ENCODE measurements at places on chromosomes 2 and 18. TPM values are rescaled to one million over a fixed set of nuclear protein-coding genes. Genes with fewer than 3 reads are reported as not detected.

- no peak overlapping the region for H3K4me3 ChIP-seq
- H3K27me3 ChIP-seq = no peaks in the 10 kb centered on the region
- peaks cover 5% of the 10 kb centered on the region for H3K4me1 ChIP-seq
Observed at GRCh38 chr2:55995211-55995610, 71.6 kb upstream of the EFEMP1 start.

- H3K27me3 ChIP-seq = no peaks in the 10 kb centered on the region
- H3K4me1 ChIP-seq = no peaks in the 10 kb centered on the region
- H3K36me3 ChIP-seq = no peaks in the 10 kb centered on the region
- no peak overlapping the region for H3K27ac ChIP-seq
- H3K4me3 ChIP-seq = no peak overlapping the region
Observed at GRCh38 chr2:172993931-172994717, 81.5 kb upstream of the MAP3K20 start.

GRCh38 chr2:190221429-190221828, 98.2 kb downstream of the HIBCH start:
- H3K4me1 ChIP-seq = no peaks in the 10 kb centered on the region
- no peak overlapping the region for H3K4me3 ChIP-seq
- DNase-seq = no peak
- H3K36me3 ChIP-seq = no peaks in the 10 kb centered on the region
- no peak overlapping the region for H3K27ac ChIP-seq
- no peaks in the 10 kb centered on the region for H3K27me3 ChIP-seq

DNA sequence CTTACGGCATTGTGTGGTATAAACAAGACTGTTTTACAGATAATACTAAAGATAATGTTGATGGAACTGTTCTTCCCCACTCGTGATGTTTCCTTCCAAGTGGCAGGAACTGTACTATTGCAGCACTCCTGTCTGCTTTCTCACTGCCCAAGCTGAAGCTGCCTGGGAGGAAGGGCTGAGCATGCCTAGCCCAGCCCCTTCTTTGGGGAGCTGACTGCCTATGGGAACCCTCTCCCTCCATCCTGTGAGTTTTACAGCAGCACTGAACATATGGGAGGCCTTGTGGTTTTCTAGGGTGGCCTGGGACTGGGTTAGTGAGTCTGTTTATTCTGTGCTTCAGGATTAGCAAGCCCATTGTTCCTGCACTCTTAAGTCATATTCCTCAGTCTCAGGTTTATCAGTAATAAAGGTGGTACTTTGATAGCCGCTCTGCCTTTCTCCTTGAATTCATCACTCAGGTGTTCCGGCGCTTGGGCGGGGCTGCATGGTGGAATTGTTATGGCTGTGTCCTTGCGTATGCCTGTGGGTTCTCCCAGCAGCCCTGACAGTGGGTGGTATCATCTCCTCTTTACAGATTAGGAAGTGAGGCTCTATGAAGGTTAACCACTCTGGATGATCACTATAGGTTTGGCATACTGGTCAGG, 379.7 kb downstream of the PTPRM start:
- no peak for DNase-seq
- H3K36me3 ChIP-seq = no peaks in the 10 kb centered on the region
- no peak overlapping the region for H3K27ac ChIP-seq

DNA sequence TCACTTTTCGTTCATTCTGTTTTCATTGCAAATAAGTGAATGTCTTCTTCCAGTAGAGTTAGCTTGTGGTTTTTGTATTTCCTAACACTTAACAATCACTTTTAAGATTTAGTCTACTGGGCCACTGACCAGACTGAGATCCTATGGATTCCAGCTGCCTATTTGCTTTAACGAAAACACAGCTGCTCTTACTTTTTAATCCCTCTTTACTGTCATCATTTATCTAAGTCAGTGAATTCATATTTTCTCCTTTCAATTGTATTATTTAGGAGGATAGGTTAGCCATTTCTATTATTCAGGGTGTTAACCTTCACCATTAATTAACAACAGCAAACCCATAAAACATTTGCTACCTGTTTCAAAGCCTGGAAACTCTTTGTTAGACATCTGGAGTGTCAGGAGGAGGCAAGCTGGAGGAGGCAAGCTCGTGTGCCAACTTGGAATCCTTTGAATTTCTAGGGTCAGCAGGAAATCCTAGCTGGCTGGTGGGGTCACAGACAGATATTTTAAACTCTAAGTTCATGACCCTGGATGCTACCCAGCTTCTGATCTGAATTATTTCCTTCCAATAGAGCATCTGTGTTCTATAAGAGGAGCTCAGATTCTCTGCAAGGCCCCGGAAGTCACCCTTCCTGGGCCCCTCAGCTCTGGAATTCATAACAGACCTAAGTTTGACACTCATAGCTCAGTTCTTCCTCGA, 385.3 kb downstream of the RBM43 start:
- no peaks in the 10 kb centered on the region for H3K27me3 ChIP-seq
- peaks cover 4% of the 10 kb centered on the region for H3K4me1 ChIP-seq
- H3K4me3 ChIP-seq = no peak overlapping the region
- no peak overlapping the region for H3K27ac ChIP-seq
- H3K36me3 ChIP-seq = no peaks in the 10 kb centered on the region

- no peak overlapping the region for H3K27ac ChIP-seq
- DNase-seq = no peak
- peaks cover 7% of the 10 kb centered on the region for H3K4me1 ChIP-seq
- H3K36me3 ChIP-seq = no peaks in the 10 kb centered on the region
Observed at GRCh38 chr2:45278365-45279078, 269.3 kb upstream of the SIX2 start.

GRCh38 chr2:235812185-235812665, 318.4 kb downstream of the AGAP1 start:
- no peaks in the 10 kb centered on the region for H3K4me1 ChIP-seq
- no peak overlapping the region for H3K4me3 ChIP-seq
- DNase-seq = no peak
- no peak overlapping the region for H3K27ac ChIP-seq
- no peaks in the 10 kb centered on the region for H3K36me3 ChIP-seq

DNA sequence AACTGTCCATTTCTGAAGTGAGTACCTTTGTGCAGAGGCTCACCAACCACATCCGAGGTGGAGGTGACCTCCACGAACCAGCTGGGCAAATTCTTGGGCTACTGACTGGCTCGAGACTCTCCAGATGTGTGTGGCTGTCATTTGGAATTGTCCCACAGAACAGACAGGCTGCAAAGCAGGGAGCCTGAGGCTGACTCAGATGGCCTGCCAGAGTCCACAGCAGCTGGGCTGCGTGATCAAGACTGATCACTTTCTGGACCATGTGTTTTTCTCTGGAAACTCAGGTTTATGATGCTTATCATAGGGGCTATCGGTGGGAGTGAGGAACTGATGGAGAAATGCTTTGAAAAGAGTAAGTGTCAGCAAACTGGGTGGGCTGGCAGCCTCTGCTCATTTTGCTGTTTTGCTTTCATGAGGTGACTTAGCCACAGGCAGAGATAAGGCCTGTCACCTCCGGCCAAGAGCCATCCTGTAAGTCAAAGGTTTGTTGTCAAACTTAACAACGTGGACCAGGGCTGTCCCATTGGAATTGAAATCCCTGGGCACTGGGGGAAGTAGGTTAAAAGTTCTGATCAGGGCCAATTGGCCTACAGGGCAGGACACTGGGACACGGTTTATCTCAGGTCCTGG, 120.4 kb downstream of the LIPG start:
- no peak overlapping the region for H3K27ac ChIP-seq
- no peaks in the 10 kb centered on the region for H3K4me1 ChIP-seq
- no peaks in the 10 kb centered on the region for H3K36me3 ChIP-seq

DNA sequence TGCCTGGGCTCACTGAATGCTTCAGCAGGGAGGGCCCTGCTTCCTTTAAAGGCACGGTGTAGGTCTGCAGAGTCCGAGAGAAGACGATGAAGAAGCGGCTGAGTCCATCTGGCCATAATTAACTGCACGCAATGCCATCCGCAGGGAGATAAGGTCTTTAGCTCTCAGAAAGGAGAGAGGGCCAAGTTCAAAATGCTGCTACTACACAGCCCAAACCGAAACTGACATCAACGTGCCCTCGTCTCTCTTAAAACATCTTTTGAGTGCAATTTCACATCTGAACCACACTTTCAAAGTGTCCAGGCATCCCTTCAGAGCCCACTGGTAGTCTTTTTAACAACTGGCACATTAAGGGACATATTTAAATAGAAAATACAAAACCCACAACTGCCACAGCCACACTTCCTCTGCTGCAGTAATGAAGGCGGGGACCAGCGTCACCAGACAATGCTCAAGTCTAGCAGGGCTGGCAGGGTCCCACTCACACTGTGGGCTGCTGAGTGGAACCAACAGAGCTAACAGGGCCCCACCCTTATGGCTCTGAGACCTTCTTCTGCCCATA, 35.8 kb downstream of the ST3GAL5 start:
- DNase-seq = no peak
- no peaks in the 10 kb centered on the region for H3K4me1 ChIP-seq
- no peaks in the 10 kb centered on the region for H3K36me3 ChIP-seq

DNA sequence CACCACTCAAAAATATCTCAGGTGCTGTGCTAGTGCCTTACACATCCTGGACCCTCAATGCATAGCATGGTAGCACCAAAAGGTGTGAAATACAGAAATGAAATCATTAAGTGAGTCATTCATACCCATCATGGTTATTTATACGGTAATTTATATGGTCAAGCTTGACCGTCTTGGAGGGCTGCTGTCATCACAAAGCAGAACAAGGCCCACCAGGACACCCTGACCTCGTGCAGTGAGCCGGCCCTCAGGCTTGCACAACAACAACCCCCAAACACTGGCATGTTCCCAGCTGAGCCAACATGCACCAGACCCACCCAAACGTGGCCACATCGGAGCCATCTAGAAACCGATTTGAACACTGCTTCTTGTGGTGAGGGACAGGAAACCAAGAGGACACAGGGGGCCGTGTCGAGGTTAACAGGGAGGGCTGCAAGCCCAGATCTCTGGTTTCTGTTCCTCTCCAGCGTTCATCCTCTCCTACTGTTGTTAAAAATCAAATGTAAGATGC, 378.5 kb upstream of the ID2 start:
- H3K4me1 ChIP-seq = no peaks in the 10 kb centered on the region
- H3K36me3 ChIP-seq = no peaks in the 10 kb centered on the region
- no peak overlapping the region for H3K4me3 ChIP-seq
- H3K27me3 ChIP-seq = no peaks in the 10 kb centered on the region
- DNase-seq = peak; percentile 12

- no peaks in the 10 kb centered on the region for H3K4me1 ChIP-seq
- no peaks in the 10 kb centered on the region for H3K27me3 ChIP-seq
- H3K36me3 ChIP-seq = no peaks in the 10 kb centered on the region
- no peak for DNase-seq
Observed at GRCh38 chr2:129757915-129758783, 221.3 kb upstream of the RAB6C start.

DNA sequence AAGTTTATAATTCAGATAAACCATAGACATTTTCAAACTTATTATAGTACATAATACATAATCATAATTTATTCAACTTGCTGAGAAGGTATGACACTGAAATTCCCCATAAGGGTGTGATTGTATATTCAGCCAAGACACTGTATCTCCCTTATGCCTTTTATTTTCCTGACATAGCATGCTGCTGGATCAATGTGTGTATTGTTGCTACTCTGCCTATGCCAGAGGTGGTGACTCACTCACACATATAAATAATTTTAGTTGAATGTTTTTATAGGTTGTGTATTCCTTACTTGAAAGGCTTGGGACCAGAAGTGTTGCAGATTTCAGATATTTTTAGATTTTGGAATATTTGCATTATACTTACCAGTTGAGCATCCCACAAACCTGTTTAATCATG, 86.8 kb downstream of the VRK2 start:
- peaks cover 7% of the 10 kb centered on the region for H3K4me1 ChIP-seq
- no peak overlapping the region for H3K27ac ChIP-seq
- no peak overlapping the region for H3K4me3 ChIP-seq
- no peaks in the 10 kb centered on the region for H3K36me3 ChIP-seq
- DNase-seq = no peak

- no peak overlapping the region for H3K4me3 ChIP-seq
- H3K27me3 ChIP-seq = no peaks in the 10 kb centered on the region
- no peaks in the 10 kb centered on the region for H3K4me1 ChIP-seq
Observed at GRCh38 chr2:34474646-34475045, 875.5 kb upstream of the FAM98A start.

- no peaks in the 10 kb centered on the region for H3K4me1 ChIP-seq
- no peaks in the 10 kb centered on the region for H3K27me3 ChIP-seq
- no peak for DNase-seq
- H3K27ac ChIP-seq = no peak overlapping the region
- no peak overlapping the region for H3K4me3 ChIP-seq
Observed at GRCh38 chr18:24234330-24234729, 95.5 kb downstream of the CABYR start.

DNA sequence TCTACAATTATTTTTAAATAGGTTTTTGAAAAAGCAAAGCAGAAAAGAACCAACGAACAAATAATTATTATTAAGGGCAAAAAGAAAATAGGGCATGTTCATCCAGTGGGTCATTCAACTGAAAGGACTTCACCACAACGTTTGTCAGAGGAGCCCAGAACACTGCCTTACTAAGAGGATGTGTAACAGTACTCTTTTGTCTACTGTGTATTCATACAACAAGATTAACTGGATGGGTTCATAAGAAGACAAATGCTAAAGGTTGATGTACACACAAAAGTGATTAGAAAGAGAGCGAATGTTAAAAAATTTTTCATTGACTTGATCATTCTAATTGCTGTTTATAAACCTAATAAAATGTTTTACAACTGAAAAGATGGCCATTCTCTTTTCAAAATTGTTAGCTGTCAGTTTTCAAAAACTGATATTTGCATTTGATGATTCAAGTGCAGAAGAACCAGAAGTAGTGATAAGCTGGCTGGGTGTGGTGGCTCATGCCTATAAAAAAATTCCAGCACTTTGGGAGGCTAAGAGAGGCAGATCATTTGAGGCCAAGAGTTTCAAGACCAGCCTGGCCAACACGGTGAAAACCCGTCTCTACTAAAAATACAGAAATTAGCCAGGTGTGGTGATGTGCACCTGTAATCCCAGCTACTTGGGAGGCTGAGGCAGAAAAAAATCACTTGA, 33.1 kb downstream of the MGAT4A start:
- no peak overlapping the region for H3K4me3 ChIP-seq
- no peaks in the 10 kb centered on the region for H3K27me3 ChIP-seq
- no peak for DNase-seq
- no peaks in the 10 kb centered on the region for H3K36me3 ChIP-seq

DNA sequence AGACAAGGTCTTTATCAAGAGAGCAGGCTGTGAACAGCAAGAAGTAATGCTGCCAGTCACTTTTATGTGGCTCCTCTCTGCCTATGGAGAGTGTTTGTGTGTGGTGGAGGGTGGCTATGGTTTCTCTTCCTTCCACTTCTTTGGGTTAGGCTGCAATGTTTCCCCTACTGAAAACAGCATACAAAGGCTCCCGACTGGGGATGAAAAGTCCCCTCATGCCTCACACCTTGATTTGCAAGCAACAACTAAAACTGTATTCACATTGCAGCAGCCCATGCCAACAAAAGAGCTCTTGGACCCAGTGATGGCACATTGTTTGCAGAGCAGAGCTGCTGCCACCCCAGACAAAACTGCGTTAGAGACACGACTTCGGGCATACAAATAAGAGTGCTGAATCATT, 301.6 kb downstream of the SLC8A1 start:
- no peak overlapping the region for H3K27ac ChIP-seq
- H3K36me3 ChIP-seq = no peaks in the 10 kb centered on the region
- H3K4me3 ChIP-seq = no peak overlapping the region

CXCR4 gene
- total RNA-seq = 27.2 TPM

REG3G gene
- total RNA-seq = 52.0 TPM

LOXHD1 gene
- total RNA-seq = 1.4 TPM

NGEF gene
- total RNA-seq = 2.0 TPM

Data from prostate gland (tissue), 2 donors.